ENCODE measurements at places on chromosomes 1 and 21. TPM values are rescaled to one million over a fixed set of nuclear protein-coding genes. Genes with fewer than 3 reads are reported as not detected.

Gene SGIP1
- total RNA-seq, result 77.4 TPM

Gene CFHR3
- not detected for total RNA-seq

Gene ARMH1
- total RNA-seq, result 2.8 TPM

Gene REN
- not detected for total RNA-seq

Gene TPTE
- total RNA-seq, result not detected

Gene CR1L
- total RNA-seq, result 0.16 TPM

Gene FASLG
- not detected for total RNA-seq

Gene GPR61
- total RNA-seq, result 5.3 TPM

Gene CD5L
- total RNA-seq, result 1.2 TPM

Gene C1QA
- 10.9 TPM for total RNA-seq

Gene STRIP1
- total RNA-seq, result 102 TPM

Gene C1orf167
- not detected for total RNA-seq

Gene FCRLA
- total RNA-seq, result not detected

Gene TNFRSF1B
- 3.1 TPM for total RNA-seq

Gene GIPC2
- 0.47 TPM for total RNA-seq

Measured in occipital lobe (tissue), 3 donors.